ENCODE measurements at places on chromosomes 4 and X. TPM values are rescaled to one million over a fixed set of nuclear protein-coding genes. Genes with fewer than 3 reads are reported as not detected.

DNA sequence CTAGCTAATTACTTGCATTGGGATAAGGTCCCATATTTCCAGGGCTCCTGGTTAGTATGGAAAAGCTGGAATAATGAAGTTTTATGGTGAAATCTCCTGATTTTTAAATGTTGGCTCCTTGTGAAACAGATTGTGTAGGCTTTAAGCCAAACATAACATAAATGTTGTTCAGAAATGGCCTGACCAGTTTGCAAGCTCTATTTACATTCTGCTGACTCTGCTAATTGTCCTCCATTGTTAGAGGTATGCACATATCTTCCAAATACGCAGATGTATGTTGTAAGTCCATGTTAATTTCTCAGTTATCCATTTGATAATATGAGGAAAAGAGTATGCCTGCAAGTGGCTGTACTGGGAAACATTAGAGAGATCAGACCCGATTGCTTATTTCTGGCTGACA lies 11.9 kb upstream of the WDR17 start:
- DNase-seq, result no peak

DNA sequence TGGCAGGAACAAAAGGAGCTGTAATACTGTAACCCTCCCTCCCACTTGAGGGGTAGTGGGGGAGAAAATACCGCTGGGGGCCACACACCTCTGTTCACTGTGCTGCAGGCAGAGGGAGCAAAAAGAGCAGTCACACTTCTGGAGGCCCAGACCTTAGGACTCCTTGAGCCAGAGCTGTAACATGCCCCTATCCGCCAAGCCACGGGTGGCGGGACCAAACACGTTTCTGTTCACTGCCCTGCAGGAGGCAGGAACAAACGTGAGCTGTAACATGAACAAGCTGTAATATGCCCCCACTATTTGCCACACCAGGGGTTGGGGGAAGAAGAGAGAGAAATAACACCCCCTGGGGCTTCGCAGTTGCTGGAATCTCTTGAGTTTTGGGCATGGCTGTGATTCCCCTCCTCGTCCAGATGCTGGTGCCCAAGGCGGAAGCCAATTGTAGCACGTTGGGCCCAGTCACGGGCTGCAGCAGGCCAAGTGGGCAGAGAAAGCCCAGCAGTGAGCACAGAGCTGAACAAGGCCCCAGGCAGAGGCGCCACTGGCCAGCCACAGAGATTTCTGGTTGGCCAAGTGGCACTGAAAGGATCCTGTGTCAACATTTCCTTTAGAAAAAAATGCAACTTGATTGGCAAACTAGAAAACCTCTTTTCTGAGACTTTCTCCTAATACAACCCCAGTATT lies 509.7 kb downstream of the INPP4B start:
- no peak for DNase-seq

Gene XAGE1B
- total RNA-seq, result not detected

GRCh38 chr4:151417766-151418376 lies 8.9 kb downstream of the FHIP1A start:
- DNase-seq, result no peak

Gene VCX2
- not detected for total RNA-seq

Gene CTAG1A
- total RNA-seq, result not detected

DNA sequence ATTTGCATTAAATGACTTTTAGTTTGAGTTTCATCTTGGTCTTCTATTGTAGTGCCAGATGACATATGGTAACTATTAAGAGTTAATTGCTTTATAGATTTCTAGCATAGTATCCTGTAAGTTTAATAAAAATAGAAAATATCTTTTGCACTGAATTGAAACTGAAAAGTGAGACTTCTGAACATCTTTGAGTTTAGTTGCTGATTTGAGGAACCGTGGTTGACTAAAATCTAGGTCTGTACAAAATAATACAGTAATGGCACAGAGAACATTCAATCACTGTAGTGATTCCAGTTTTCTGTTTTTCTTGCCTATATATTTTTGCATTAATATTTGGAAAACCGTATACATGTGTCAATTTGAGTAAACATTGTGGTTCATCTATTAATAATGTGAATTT lies 60.7 kb downstream of the SPATA4 start:
- no peak for DNase-seq

- no peak for DNase-seq
Measured at GRCh38 chrX:73262991-73263390, 48.3 kb upstream of the NAP1L2 start.

Gene GABRB1
- total RNA-seq, result not detected

GRCh38 chr4:54497947-54498346 lies 159.8 kb upstream of the KIT start:
- DNase-seq, result no peak

Data from activated naive CD4-positive, alpha-beta T cell treated with anti-CD3 and anti-CD28 coated beads, Interleukin-2, amount 50 U/mL, for 72 hours (primary cell).